ENCODE measurements at places on chromosomes 4 and X. TPM values are rescaled to one million over a fixed set of nuclear protein-coding genes. Genes with fewer than 3 reads are reported as not detected.

LDB2 gene
- total RNA-seq = not detected

DNA sequence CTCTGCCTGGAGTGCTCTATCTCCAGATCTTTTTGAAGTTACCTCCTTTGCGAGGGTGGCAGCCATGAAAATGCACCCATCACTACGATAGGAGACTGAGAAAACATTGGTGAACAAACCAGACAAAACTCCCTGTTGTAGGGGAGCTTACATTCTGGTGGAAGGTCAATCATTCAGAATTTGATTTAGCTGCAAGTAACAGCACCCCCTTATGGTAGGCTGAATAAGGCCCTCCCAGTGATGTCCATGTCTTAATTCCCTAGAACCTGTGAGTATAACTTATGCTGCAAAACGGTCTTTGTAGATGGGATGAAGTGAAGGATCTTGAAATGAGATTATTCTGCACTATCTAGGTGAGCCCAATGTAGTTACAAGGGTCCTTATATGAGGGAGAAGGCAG is 5.6 kb upstream of the TEC start:
- H3K27me3 ChIP-seq = no peaks in the 10 kb centered on the region
- H3K36me3 ChIP-seq = no peaks in the 10 kb centered on the region
- DNase-seq = no peak
- no peak overlapping the region for H3K27ac ChIP-seq
- peaks cover 7% of the 10 kb centered on the region for H3K4me1 ChIP-seq
- H3K4me3 ChIP-seq = no peak overlapping the region

P2RY4 gene
- 0.65 TPM for total RNA-seq

- H3K4me3 ChIP-seq = no peak overlapping the region
- no peak overlapping the region for H3K27ac ChIP-seq
- no peaks in the 10 kb centered on the region for H3K4me1 ChIP-seq
- H3K27me3 ChIP-seq = no peaks in the 10 kb centered on the region
- H3K36me3 ChIP-seq = no peaks in the 10 kb centered on the region
Observed at GRCh38 chrX:11196476-11196875, 85.3 kb downstream of the HCCS start.

ADH7 gene
- not detected for total RNA-seq

GPR82 gene
- not detected for total RNA-seq

- H3K4me3 ChIP-seq = no peak overlapping the region
- no peaks in the 10 kb centered on the region for H3K27me3 ChIP-seq
- H3K27ac ChIP-seq = no peak overlapping the region
Observed at GRCh38 chr4:183053681-183054080, 45.4 kb upstream of the WWC2 start.

- H3K27ac ChIP-seq = no peak overlapping the region
- peaks cover 31% of the 10 kb centered on the region for H3K4me1 ChIP-seq
- H3K4me3 ChIP-seq = no peak overlapping the region
- no peak for DNase-seq
Observed at GRCh38 chrX:55206162-55206941, 13.8 kb upstream of the PAGE5 start.

- H3K36me3 ChIP-seq = no peaks in the 10 kb centered on the region
- H3K27ac ChIP-seq = no peak overlapping the region
- H3K4me1 ChIP-seq = no peaks in the 10 kb centered on the region
Observed at GRCh38 chr4:100569196-100569595, 51.4 kb upstream of the EMCN start.

GRCh38 chrX:1483843-1484637 is 31.3 kb upstream of the ASMTL start:
- no peak for DNase-seq
- H3K27ac ChIP-seq = no peak overlapping the region
- H3K4me1 ChIP-seq = no peaks in the 10 kb centered on the region

DNA sequence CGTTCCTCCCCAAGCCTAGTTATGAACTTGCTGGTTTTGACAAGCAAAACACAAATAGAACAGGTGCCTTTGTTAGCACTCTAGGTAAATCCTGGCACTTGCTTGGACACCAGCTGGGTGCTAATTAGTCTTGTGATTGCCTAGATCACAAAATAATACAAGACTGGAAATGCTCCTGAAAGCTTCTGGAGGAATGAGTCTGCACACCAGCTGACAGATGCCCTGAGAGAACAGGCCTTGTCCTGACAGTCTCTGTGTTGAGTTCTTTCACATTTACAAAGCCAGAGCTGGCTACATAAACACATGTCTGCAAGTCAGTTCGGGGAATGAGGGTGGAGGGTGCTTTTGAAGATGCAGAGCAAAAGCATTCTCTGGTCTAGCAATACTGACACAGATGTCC is 93.8 kb downstream of the ELOVL6 start:
- H3K4me3 ChIP-seq = no peak overlapping the region
- no peaks in the 10 kb centered on the region for H3K36me3 ChIP-seq
- H3K27me3 ChIP-seq = no peaks in the 10 kb centered on the region
- peaks cover 29% of the 10 kb centered on the region for H3K4me1 ChIP-seq

GRCh38 chr4:86704601-86705000 is 110.5 kb downstream of the PTPN13 start:
- no peak for DNase-seq
- no peak overlapping the region for H3K27ac ChIP-seq
- no peaks in the 10 kb centered on the region for H3K36me3 ChIP-seq
- H3K27me3 ChIP-seq = no peaks in the 10 kb centered on the region

- no peak for DNase-seq
- H3K4me1 ChIP-seq = no peaks in the 10 kb centered on the region
- H3K36me3 ChIP-seq = no peaks in the 10 kb centered on the region
- no peaks in the 10 kb centered on the region for H3K27me3 ChIP-seq
- no peak overlapping the region for H3K4me3 ChIP-seq
Observed at GRCh38 chr4:119646347-119647071, 17.9 kb upstream of the PDE5A start.

Data from PC-9 (cell line).